ENCODE measurements at places on chromosomes 1 and 21.
A peak's percentile ranks its signal among the peaks of the same experiment; 100 is the strongest.

DNA sequence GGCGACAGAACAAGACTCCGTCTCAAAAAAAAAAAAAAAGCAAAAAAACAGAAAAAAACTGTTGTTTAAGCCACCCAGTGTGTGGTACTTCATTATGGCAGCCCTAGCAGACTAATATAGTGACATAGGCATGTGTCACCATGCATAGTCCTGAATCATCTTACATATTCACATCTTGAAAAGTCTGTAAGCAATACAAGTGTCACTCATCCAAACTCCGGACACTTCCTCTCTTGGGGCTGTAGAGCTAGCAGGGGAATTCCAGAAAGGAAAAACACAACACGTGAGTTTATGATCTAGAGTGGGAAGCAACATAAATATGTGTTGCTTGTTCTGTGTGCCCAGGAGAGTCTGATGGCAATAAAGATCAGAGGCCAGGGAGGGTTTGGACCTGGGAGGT is 81.6 kb upstream of the KCNE2 start:
- no peak for DNase-seq

GRCh38 chr1:185679220-185679619 is 55.0 kb upstream of the HMCN1 start:
- DNase-seq = no peak

- DNase-seq = no peak
These were observed 29.4 kb upstream of the MX1 start for GRCh38 chr21:41396558-41397075.

- no peak for DNase-seq
These were observed 221.6 kb downstream of the SEC16B start for GRCh38 chr1:177748080-177748801.

DNA sequence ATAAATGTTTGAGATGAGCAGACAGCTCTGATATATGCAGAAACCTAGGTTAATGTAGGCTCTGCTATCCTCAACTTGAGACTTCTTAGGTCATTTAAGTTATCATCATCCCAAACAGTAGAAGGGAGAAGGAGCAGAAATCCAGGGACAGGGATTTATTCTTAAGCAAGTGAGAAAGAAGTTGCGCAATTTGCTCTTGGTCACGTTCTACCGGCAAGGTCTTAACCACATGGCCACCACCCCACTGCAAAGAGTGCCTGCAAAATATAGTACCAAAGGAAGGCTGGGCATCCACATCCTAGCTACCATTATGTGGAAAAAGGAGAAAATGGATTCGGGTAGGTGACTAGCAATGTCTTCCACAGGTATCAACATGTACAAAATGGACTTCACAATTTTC is 25.2 kb downstream of the CRNN start:
- no peak for DNase-seq

- DNase-seq = no peak
These were observed 107.0 kb downstream of the CTH start for GRCh38 chr1:70518106-70518505.

- DNase-seq = no peak
These were observed 239.7 kb upstream of the KCNK2 start for GRCh38 chr1:214842856-214843255.

- no peak for DNase-seq
These were observed 167.3 kb downstream of the ZNF326 start for GRCh38 chr1:90162216-90162615.

DNA sequence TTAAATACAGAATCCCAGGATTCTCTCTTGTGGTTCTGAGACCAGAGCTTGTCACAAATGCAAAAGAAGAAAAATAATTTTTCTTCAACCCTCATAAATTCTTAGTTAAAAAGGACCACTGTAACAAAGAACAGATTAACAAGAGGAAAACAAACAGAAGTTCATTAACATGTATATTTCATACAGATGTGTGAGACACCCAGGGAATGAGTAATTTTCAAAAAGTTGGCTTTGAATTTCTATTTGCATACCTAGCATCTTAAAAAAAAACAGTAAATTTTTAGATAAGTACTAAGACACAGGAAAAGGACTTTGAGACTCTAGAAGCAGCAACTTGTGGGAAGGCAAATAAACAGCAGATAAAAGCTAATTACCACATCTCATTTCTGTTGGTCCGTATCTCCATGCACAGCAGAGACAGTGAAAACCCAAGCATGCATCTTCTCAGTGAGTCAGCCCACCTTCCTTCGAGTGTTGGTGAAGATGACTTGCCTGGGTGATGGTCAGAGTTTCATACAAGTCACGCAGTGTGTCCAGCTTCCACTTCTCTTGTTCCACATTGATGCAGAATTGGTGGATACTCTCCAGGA is 399.9 kb upstream of the ADAMTS5 start:
- no peak for DNase-seq

DNA sequence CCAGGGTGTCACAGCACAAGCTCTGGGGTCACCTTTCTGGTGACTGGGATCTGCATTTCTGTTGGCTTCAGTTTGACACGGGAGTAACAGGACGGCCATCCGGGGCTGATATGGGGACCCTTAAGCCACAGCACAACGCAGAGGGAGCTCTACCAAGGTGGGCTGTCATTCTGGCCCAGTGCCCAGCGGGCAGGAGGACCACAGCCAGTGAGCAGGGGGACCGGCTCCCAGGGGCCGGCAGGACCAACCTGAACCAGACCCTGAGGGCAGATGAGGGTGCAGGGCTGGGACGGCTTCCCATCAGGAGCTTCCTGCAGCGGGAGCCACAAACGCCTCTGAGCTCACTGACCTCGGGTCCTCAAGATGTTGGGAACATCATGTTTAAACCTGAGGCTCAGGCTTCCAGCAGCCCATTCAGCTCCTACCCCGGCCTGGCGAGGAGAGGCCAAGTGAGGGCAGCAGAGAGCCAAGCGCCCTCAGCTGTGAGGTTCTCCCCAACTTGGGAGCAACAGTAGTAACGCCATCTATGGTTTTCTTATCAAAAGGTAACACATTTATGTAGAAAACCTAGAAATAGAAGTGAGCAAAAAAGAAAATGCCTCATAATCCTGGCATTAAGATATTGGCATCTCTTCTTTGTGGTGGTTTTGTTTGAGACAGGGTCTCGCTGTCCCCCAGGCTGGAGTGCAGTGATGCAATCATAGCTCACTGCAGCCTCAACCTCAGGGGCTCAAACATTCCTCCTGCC is 26.8 kb downstream of the TMEM201 start:
- DNase-seq = peak; percentile 53

DNA sequence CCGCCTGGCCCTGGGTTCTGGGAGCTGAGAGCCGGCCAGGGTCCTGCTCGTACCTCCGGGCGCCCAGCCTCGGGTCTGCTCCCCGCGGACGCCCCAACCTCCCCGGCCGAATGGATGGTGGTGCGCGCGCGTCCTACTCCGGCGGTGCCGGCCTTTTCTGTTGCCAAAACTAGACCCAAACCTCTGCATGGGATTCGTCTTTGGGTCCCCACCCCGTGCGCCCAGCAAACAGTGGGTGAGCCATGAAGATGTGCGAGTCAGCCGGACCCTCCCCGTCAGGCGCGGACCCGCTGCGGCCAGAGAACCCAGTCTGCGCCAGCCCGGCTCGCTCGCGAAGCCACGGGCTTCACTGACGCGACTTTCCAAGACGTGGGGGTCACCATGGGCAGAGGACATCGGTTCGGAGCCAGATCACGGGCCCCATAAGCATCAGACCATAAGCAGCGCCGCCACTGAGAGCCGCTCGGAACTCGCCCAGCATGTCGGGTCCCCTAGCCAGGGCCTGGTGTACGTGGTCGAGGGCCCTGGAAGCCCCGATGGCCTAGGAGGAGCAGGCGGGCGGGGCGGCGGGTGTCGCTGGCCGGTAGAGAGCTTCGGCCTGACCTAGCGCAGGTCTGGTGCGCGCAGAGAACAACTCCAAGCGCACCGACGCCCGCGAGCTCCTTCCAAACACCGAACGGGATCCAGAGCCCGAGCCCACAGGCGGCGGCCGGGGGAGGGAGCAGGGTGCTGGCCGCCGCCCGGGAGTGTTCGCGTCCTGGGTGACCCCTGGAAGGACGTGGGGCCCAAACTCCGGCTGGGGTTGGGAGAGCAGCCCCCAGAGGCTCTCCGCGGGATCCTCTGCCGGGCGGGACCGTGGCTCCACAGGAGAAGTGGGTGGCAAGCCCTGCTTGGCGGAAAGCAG is 1.0 kb upstream of the TP73 start:
- no peak for DNase-seq

GRCh38 chr1:52153010-52153409 is 11.1 kb downstream of the ZFYVE9 start:
- DNase-seq = no peak

DNA sequence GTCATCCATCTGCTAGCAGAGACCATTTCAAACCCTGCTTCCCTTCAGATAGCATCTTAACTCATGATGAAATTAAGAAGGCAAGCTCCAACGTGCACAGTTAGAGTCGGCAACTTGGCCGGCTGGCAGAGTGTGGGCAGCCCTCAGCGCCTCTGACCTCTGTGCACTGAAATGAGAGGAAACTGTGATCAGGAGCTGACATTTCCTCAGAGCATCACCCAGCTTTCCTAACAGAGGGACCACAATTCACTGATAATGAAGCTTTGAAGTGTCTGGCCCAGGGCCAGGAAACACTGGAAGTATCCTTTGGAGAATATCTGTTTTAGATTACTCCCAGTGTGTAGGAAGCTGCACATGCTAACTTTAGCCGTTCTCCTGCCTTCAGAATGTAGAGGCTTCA is 145.0 kb upstream of the ZC3H11B start:
- DNase-seq = no peak

DNA sequence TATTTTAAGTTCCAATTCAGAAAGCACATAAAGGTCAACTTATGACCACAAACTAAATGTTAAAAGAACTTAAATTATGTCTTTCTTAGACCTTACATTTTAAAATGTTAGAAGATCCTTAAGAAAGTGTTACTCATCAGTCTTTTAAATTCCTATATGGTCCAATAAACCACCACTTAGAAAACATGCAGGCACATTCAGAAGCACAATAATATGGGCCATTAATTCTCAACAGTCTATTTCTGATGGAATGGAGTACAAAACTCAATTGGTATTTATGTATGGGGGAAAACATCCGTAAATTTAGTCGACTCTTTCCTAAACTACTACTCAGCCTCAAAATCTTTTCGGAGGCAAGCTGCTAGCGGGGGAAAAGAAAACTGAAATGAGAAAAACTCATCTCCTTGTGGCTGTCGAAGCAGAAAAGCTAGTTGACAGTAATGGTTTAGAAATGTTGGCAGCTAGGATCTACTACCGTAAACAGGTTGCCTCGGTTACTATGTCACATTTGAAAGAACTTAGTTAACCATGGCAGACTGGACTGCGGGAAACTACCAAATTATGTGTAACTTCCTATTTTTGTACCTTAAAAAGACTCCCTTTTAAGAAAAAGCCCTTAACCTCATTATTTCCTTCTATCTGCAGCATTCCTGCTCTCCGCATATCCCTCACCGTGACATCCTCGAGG is 1.0 kb downstream of the TRMT1L start:
- DNase-seq = peak; percentile 25

- DNase-seq = peak; percentile 24
These were observed 4.1 kb downstream of the SAMSN1 start for GRCh38 chr21:14541841-14542490.

- no peak for DNase-seq
These were observed at the start of gene LEFTY1 for GRCh38 chr1:225888898-225889601. LEFTY1 (minus strand) TSS chr1:225889146; CDS start chr1:225889066, 80 bp downstream.
